Spleen (tissue), 13 donors: ENCODE measurements at places on chromosomes 2 and 18. TPM values are rescaled to one million over a fixed set of nuclear protein-coding genes. Genes with fewer than 3 reads are reported as not detected.

- DNase-seq = no peak
Observed at GRCh38 chr2:70942396-70943204, 6.9 kb downstream of the ATP6V1B1 start.

DNA sequence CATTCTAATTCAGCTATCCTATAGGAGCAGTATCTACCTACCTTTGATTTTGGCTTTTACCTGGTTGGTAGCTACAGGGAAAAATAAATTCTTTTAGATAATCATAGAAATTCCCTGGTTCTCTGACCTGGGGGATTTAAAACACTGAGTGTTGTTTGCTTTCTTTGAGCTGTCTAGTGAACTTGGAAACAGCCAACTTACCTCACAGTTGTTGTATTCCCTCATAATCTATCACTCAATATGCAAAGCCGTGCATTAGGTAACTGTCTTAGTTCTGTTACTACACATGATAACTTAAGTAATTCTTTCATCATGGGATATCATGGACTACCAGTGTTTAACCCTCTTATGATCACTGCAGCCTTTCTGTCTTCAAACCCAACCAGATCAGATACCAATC lies 127.8 kb downstream of the TTC27 start:
- DNase-seq = no peak

Gene SKOR2
- total RNA-seq = not detected

Gene CCDC74B
- total RNA-seq = not detected

GRCh38 chr2:23386339-23387220 lies 1.6 kb downstream of the KLHL29 start:
- peak; percentile 77 for DNase-seq

DNA sequence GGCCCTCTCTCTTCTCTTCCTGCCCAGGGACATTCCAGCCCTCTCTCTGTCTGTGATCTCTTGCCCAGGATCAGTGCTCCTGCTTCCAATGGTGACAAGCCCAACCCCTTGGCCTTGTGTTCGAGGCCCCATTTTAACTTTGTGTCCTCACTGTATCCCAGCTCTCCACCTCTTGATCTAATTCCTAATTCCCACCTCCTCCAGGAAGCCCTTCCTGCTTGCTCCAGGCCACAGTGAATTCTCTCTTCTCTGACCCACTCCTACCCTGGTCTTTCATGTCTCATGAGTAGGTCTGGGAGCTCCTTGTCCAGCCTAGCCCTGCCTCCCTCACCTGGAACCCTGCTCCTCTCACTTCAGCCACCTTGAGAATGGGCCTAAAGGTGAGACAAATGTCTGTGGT lies 249.1 kb downstream of the CELF4 start:
- no peak for DNase-seq

Gene COL3A1
- total RNA-seq = 397 TPM

- no peak for DNase-seq
Observed at GRCh38 chr2:153106802-153107477, 371.6 kb downstream of the RPRM start.

DNA sequence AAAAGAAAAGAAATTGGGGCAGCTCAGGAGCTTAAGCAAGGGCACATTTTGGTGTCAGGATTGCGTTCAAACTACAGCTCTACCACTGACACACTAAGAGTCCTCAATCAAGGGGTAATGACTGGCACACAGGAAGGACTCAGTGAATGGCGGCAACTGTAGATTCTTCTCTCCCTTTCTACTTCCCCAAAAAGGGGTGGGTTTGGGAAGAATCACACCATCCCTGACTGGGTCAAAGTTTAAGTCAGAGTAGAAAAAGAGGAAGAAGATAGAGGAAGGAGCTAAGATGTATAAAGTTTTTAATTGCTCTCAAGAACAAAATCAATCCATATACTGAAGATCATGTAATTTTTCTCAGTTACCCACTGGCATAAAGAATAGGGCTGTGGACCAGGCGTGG lies 2.6 kb downstream of the NLRC4 start:
- no peak for DNase-seq

- DNase-seq = no peak
Observed at GRCh38 chr2:8986327-8986976, 17.0 kb downstream of the MBOAT2 start.

GRCh38 chr2:31319406-31320175 lies 85.6 kb downstream of the EHD3 start:
- DNase-seq = no peak

GRCh38 chr2:104286841-104287240 lies 567.1 kb upstream of the POU3F3 start:
- DNase-seq = no peak

Gene NT5DC4
- total RNA-seq = 1.4 TPM

DNA sequence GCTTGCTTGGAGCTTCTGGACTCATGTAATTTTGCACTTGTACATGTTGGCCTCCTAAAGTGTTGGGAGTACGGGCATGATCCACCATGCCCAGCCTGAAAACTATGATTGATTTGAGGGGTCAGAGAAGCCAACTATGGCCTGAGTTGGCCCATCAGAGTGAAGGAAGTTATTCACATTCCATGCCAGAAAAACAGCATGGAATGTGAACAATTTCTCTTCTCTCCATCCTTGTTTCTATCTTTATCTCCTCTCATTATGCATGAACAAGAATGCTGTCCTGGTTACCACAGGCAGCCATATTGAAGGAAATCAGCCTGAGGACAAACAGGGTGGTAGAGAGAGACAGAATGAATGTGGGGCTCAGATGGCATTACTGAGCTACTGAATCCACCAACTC lies 3.5 kb upstream of the CD226 start:
- DNase-seq = no peak

DNA sequence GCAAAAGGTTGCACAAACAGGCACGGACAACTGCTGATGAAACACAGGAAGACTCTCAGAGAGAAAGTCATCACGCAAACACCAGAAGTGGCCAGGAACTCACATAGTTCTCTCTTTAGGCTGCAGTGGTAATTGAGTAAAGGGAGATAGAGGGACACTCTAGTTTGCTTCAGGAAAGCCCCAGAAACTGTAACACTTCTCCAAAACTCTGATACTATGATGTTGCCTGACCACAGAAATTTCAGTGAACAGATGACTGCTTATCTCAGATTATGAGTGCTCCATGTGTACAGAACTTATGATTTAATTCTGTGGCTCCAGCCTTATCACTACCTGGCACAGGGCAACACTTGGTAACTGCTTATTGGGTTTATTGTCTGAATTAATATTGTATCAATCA lies 311.5 kb upstream of the GYPC start:
- no peak for DNase-seq

Gene MREG
- 6.5 TPM for total RNA-seq

DNA sequence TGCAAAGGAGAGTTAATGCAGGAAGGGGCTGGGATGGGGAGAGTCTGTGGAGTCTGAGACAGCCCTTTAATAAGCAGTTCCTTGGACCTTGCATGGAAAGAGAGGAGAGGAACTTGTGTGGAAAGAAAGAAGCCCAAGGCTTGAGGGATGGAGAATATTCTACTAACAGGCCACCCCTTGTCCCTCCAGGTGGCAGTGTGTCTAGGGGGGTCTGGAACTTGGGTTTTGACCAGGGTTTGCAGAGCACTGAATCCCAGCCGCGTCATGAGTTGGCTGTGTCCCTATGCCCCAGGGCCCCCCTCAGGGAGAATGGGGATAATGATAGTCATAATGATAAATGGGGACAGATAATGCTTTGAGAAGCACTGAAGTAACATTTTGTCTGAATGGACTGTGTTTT lies 15.0 kb downstream of the TCF7L1 start:
- no peak for DNase-seq

GRCh38 chr2:49248506-49248905 lies 94.2 kb upstream of the FSHR start:
- DNase-seq = no peak

Gene TMX3
- 65.3 TPM for total RNA-seq

GRCh38 chr18:62596145-62597005 lies 73.5 kb downstream of the ZCCHC2 start:
- no peak for DNase-seq

DNA sequence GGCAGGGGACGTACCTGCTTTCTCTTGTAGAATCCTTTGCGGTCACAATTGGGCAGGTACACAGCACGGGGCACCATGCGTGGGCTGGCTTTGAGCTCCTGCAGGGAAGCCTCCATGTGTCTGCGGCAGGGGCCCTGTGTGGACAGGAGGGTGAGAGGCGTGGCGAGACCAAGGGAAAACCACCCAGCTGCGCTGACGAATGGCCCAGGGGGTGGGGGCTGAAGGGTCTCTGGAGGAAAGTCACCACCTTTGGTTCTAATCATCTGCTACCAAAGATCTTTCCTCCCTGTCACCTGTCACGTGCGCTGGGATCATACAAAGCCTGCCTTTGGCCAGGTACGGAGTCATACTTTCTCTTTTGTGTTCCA lies 17.3 kb downstream of the IGFBP5 start:
- peak; percentile 61 for DNase-seq

- DNase-seq = peak; percentile 91
Observed at GRCh38 chr18:11981543-11982366, 448 bp downstream of the IMPA2 start.

DNA sequence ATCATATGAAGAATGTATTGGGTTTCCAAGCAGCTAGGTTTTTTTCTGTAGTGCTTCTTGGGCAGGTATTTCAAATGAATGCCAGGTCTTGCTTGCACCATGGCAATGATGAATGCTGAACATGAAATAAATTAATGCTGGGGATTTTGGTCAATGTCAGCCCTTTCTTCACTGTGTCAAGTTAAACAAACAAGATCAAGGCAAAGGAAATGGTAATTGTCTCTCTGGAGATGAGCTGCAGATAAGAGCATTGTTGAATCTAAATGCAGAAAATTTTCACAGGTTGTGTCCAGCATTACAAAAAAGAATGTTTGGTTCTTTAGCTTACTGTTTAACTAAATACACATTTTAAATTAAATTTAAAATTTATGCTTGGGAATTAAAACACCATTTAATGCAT lies 144.3 kb downstream of the GPD2 start:
- DNase-seq = no peak

DNA sequence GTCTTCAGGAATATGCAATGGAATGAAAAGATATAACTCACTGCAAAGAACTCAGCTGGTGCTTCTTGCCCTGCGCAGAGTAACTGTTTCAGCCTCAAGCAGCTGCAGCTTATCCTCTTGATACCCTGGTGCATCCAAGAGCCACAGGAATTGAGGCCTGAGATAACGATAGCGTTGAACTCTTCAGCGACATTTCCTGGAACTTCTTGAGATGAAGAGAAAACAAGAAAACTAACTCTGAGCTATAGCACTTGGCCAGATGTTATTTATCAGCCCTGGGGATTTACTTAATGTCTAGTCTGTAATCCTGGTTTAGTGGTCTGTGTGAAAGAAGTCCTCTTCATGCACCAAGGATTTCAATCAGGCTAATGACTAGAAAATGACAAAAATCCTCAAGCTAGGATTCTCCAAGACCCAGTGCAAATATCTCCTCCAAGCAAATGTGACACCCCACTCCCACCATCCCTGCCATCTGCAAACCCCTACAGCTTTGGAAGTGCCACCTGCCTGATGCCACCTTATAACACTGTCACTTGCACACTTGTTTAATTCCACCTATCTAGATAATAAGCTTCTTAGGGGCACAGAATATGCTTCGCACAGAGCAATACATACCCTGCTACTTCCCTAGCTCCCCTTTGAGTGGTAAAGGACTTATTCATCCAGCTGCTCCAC lies 40.6 kb downstream of the EHD3 start:
- no peak for DNase-seq

Gene POTEC
- total RNA-seq = not detected

Gene CXXC1
- total RNA-seq = 92.9 TPM
